ENCODE measurements at places on chromosomes 12 and 14.
A peak's percentile ranks its signal among the peaks of the same experiment; 100 is the strongest.

DNA sequence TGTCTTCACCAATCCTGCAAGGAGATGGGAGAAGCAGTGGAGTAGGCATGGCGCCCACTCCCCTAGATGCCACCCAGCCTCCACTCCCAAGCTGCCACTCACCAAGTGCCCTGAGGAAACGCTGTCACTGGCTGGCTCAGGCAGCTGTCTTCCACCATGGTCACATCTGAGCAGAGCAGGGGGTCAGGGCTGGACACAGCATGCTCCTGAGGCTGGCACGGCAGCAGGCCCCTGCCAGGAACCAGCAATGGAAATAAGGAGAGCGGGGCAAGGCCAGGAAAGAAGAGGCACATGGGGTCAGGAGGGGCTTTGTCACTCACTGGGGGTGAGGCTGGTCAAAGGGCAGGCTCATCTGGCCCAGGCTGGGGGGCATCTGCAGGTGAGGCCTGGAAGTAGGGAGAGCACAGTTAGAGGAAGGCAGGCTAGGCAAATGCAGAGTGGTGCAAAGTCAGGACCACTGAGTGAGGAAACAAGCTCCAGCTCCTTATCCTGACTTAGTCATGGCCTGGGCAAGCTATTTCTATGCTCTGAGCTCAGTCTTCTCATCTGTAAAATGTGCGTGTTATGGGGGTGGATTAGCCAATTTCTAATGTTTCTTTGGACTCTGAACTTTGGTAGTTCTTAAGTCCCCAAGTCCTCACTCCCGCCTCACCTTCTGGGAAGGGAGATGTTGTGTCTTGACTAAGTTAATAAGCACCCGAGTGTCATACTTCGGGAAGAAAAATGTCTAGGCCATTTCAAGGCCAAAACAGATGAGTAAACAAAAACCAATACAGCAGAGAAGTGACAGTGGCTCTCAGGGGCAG, 8.0 kb downstream of the NAB2 start:
- DNase-seq: no peak

DNA sequence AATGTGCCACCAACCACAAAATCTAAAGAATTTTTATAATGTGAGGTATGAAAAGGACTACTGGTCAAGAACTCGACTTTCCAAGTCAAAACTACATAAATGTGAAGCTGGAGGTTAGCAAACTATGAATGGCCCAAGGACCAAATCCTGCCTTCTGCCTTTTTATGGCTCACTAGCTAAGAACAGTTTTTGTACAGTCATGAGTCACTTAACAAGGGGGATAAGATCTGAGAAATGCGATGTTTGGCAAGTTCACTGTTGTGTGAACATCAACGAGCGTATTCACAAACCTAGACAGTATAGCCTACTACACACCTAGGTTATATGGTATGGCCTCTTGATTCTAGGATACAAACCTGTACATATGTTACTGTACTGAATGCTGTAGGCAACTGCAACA, 28.2 kb downstream of the FERMT2 start:
- peak; percentile 61 for DNase-seq

- DNase-seq: no peak
These were observed 172.3 kb upstream of the TMPO start for GRCh38 chr12:98343002-98343567.

DNA sequence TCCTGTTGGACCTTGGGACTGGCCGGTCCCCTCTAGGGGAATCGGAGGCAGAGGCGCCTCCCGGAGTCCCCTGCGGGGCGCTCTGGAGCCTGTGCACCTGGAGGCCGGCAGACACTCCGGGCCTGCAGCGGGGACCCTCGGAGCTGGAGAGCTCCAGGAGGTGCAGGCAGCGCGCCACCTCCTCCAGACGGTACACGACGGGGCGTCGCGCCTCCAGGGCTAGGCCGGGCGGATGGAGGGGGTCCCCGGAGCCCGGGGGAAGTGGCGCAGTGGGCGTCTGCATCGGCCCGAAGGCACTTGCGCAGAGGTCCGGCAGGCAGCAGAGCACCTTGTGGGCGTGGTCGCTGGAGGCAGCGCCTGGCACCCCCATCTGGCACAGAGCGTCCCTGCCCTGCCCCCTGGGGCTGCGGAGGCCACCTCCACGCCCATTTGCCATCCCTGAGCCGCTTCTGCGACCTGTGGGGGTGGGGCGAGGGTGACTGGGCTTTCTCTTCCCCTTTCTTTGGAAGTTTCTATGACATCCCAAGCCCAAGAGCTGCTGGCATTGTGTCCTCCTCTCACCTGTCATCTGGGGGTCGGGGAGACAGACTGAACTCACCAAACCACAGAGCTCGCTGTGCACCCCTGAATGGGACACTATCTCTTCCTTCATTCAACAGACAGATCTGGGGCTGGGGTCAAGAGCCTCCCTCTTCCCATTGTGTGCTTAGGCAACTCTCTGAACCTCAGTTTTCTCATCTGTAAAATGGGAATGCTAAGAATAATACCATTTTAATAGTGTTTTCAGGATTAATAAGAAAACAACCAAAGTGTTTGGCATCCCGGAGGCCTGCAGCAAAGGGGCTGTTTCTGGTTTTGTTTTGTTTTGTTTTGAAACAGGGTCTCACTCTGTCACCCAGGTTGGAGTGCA, 37.5 kb upstream of the CORO1C start:
- no peak for DNase-seq

- no peak for DNase-seq
These were observed 173.8 kb downstream of the C12orf75 start for GRCh38 chr12:105504286-105504685.

DNA sequence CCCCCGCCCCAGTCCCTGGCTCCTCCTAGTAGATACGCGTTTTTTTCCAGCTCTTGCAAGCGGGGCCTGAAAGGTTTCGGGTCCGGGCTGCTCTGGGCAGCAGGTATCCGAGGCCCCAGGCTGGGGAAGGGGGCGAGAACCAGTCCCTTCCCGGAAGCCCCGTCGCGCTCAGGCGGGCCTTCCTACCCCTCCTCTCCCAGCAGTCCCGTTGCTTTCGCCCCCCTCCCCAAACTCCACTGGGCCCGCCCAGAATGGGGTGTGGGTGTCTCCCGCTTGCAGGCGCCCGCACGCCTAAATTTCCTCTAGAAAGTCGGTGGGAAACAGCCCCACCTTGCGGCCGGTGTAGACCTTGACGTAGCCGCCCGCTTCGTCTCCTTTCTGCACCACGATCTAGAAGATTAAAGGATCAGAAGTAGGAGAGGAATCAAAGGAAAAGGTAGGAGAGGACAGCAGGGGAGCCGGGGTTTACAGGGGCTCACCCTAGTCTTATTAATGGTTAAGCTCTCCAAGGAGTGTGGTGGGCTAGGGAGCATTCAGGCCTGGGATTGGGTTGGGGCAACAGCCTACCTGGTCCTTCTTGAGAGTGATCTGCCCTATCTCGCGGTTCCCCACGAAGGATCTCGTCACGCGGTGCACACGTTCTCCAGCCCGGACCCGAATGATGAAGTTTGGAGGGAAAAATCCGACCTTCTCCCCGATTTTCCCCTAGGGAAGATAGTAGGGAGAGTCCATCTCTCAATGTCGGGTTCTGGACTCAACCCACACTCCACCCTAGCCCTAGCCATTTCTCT, 7.3 kb downstream of the STAC3 start:
- peak; percentile 68 for DNase-seq

DNA sequence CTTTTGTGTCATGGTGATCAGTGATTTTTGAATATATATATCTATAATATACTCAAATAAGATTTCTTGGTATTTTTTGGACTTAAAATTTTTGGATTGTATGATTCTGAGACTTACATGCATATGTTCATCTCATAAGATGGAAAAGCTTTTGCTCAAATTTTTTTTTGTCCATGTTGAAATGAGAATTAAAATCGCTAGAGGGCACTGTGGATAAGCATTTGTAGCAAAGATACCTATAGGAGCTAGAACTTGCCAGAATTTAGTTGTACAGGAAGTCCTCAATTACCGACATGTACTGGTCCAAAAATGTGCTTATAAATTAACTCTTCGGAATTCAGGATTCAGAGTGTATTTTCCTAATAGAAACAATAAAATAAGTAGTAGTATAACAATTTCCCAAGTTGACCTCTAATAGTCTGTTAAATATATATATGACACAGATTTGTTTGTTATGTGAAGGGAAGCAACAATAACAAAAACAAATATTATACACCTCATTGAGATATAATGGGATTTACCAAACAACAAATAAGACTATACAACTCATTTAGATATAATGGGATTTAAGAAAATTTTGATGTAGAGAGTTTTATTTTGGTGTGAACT, 179.6 kb downstream of the TMEM117 start:
- DNase-seq: peak; percentile 41

- DNase-seq: no peak
These were observed 714 bp upstream of the PSMC6 start for GRCh38 chr14:52706286-52706685.

- peak; percentile 22 for DNase-seq
These were observed 106.0 kb downstream of the LMNTD1 start for GRCh38 chr12:25447046-25447445.

DNA sequence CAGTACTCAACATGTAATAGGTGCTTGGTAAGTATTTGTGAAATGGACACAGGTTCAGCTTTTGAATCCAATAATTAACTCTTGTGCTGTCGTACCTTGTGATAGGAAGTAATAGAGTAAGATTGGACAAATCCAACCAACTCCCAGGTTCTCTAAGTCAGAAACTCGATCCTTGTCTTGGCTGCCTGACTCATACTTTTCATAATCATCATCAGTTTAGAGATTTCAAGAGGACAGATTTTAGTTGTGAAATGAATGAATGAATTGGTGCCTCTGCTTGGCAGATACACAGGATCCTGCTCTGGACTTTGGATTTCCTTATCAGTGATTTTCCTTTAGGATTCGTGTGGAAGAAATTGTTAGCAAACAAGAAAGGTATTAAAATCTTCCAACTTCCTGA, 1145.2 kb downstream of the AACS start:
- DNase-seq: no peak

DNA sequence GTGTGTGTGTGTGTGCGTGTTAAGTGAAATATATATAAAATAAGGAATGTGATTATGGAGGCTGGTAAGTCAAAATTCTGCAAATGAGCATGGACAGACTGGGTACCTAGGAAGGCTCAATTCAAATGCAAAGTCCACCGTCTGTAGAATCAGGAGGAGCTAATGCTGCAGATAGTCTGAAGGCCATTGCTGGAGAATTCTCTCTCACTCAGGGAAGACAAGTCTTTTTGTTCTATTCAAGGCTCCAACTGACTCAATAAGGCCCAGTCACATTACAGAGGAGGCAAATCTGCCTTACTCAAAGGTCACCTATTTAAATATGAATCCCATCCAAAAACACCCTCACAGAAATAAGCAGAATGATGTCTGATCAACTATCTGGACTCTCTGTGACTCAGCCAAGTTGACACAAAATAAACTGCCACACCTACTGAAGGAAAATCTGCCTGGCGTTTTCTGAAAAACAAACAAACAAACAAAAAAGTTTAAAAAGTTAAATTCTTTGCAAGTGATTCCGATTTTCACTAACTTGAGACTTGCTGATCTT, 684 bp upstream of the KLRF2 start:
- no peak for DNase-seq

DNA sequence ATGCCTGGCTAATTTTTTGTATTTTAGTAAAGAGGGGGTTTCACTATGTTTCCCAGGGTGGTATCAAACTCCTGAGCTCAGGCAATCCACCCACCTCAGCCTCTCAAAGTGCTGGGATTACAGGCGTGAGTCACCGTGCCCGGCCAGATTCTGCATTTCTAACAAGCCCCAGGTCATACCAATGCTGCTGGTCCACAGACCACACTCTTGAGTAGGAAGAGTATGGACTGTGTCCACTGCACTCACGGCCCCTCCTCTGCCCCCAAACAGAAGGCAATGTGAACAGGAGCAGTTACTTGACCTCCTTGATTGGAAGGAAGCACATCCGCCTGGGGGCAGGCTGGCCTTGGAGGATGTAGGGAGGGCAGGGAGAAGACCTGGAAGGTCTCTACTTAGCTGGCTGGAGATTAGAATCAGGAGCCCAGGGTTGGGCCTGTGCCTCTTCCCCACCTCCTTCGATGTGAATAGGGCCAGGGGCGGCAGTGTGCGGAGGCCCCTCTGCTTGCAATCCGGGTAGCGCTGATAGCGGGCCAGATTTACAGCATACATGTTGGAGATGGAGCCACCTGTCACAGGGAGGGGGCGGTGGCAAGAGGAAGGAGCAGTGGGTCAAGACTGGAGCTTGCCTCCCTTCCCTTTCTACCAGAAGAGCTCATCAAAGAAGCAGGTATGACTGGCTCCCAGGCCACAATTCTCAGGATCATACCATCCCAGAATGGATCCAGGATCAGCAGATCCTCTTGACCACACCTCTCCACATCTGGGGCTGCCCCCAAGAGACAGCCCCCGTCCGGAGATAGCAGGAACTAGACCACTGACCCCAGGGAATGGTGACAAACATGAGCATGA, 9.4 kb upstream of the ZNF740 start:
- DNase-seq: no peak
